ENCODE measurements at places on chromosomes 7 and 10.

DNA sequence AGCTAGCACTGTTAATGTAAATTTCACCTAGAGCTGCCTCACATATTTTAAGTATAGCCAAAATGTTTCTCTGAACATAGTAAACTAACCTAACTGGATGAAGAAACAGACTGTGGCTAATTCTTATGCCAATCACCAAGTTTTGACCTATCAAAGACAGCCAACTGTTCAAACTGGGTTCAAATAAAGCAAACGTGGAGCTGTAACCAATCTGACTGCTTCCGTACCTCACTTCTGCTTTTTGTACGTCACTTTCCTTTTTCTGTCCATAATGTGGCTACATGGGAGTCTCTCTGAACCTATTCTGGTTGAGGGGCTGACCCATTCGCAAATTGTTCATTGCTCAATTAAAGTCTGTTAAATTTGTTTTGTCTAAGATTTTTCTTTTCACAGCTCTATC is 66.3 kb upstream of the ETV1 start:
- no peak for DNase-seq

GRCh38 chr10:90652519-90652918 is 205.3 kb downstream of the HTR7 start:
- DNase-seq, result no peak

DNA sequence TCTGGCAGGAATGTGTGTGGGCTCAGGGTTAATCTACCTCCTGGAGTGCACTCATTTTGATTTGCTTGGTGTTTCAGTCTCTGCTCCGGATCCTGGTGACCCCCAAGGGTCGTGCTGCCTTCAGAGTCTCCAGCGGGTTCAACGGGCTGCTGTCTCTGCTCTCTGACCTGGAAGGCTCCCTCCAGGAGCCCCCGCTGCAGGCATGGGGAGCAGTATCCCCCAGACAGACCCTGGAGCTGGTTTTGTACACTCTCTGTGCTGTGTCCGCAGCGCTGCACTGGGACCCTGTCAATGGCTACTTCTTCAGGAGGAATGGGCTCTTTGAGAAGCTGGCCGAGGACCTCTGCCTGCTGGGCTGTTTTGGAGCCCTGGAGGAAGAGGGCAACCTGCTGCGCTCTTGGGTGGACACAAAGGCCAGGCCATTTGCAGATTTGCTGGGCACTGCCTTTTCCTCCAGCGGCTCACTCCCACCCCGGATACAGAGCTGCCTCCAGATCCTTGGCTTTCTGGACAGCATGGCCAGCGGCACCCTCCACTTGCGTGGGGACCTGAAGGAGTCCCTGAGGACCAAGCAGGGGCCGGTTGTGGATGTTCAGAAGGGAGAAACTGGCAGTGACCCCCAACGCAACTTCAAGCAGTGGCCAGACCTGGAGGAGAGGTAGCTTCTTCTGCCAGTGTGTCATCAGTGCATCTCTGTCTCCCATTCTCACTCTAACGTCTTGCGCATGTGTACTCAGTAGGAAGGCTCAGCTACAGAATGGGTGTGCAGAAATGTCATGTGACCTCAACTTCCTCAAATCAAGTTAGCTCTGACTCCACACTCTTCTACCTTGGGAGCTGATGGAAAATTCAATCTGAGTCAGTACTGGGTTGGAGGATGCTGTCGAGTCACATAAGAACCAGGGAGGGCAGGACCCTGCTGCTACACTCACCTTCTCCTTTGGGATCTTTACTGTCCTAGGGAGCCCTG is 58.5 kb downstream of the WDFY4 start:
- DNase-seq, result no peak

DNA sequence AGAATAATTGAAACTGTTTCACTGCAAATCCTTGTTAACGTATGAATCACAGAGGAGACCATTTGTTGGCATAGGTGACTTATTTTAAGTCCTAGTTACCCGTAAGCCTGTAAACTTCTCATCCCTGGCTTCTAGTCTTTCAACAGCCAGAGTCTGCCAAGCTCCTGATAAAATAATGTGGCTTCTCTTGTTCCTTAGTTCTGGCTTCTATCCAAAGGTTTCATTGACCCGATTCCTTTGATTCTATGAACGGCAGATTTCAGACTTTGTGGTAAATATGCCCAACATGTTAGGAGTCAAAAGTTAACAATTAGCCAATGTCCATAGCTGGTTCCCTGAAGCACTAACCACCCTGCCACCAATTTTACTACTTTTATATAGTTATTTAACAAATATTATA is 23.3 kb downstream of the DNAH11 start:
- DNase-seq, result no peak

- no peak for DNase-seq
These were observed 102.0 kb upstream of the CTBP2 start for GRCh38 chr10:125262409-125262808.

- DNase-seq, result no peak
These were observed 62.0 kb upstream of the ST8SIA6 start for GRCh38 chr10:17516376-17516775.

GRCh38 chr7:122652876-122653275 is 46.0 kb downstream of the RNF133 start:
- DNase-seq, result no peak

DNA sequence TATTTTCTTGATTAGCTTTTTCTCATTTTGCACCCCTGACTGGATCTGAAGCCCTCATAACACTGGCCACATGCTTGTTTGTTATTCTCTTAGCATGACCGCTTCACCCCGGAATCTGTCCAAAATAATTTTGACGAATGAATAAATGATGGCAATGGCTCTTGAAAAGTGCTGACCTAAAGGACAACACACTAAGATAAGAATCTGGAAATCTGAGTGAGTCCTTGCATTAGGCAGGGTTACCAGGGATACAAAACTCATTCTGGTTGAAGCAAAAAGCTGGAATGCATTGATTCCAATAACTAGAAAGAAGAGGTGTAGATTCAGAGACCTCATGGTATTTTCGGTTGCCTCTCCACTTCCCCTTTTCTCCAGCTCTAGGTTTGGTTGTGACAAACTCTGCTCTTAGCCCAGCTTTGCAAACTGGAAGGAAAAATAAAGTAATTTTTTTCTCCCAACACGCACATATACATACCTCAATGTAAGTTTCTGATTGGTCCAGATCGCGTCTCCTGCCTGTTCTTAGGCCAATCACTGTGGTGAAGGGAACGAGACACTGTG is 157.4 kb downstream of the SKIDA1 start:
- DNase-seq, result no peak

GRCh38 chr7:138565451-138566114 is 105.5 kb downstream of the TRIM24 start:
- peak; percentile 16 for DNase-seq

DNA sequence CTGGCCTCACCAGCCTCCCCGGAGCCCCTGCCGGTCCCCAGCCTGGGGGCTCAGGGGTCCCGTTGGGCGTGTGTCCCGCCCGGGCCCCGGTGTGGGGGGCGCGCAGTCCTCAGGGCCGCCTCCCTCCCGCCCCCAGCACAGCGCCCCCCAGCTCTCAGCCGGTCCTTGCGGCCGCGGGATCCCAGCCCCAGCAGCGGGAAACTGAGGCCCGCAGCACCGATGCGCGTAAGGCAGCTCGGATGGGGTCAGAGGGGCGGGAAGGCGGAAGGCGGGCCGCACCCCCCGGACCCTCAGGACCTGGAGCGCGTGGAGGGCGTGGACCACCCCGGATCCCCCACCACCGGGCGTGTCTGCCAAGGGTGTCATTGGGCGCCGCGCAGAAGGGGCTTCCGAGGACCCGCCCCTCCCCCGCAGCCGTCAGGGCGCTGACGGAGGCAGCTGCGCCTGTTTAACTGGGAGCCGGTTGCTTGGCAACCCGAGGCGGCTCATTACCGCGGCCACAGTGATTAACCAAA is 14.9 kb downstream of the UNCX start:
- DNase-seq, result no peak

- DNase-seq, result no peak
These were observed 34.1 kb upstream of the TSPAN33 start for GRCh38 chr7:129110258-129110981.

DNA sequence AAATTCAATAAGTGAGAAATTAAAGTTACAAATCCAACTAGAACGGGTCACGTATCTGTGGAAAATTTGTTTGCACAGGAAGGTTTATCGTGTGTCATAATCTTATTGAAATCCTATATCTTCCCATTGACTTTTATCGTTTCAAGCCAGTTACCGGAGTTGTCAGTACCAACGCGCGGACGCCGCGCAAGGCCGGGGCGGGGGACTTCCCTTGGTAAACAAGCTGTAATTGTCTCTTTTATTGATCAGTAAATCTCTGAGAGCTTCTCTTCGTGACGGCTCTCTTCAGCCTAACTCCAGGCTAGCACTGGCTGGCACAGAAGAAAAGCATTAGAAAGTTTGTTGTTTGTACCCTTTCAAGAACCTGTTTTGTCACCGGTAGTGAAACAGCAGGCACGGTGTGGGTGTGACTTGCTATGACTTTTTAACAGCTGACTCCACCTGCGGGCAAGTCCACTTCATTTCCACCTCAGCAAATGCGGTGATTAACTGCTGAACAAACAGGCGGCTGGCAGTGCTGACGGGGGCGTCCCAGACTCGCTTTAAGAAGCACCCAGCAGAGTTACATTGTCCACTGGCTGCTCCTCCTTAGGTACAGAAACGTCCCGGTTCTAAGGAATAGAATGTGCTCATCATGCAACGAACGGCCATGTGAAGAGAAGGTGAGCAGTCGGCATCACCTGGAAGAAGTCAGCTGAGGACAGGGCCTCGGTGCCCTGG is 215.8 kb downstream of the MAD1L1 start:
- no peak for DNase-seq

- no peak for DNase-seq
These were observed 34.5 kb upstream of the EBLN1 start for GRCh38 chr10:22252224-22252800.

DNA sequence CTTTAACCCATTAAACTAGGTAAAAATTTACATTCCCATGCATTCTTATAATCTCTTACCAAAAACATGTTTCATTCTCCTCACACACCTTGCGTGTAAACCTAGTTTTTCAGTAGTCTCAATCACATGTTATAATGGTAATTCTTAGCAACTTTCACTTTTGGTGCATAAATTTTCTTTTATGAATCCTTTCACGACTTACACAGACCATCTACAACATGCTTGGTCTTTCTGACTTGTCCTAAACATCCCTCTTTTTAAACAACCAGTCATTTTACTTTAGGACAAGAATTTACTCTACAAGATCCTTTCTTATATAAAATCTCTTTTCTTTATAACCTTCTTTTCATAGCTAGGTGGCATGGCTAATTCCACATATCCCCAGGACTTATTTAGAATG is 25.8 kb downstream of the FBXL13 start:
- DNase-seq, result no peak

DNA sequence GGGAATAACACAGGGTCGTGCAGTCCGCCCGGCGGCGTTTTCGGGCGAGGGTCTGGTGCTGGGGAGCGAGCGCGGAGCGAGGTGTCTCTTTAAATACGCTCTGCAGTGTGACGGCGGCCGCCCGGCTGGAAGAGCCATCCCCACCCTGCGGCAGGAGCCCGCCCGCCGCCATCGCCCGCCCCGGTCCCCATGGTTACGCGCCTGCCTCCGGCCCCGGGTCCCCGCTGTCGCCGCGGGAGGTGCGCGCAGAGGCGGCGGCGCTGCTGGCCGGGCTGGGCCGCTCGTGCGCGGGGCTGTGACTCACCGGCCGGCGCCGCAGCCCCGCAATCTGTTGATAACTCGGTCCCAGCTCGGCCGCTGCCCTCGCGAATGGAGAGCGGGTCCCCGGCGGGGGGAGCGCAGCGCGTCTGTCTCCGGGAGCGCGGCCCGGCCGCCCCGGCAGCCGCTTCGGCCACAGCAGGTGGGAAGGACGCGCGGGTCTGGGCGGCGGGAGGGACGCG is at the start of gene ADGRA1:
ADGRA1 (plus strand) TSS at position 246 of the 500 bp plus-strand sequence. CDS start 986 bp downstream, outside the sequence.
- peak; percentile 27 for DNase-seq

GRCh38 chr10:33723181-33723580 is 388.7 kb upstream of the NRP1 start:
- no peak for DNase-seq

DNA sequence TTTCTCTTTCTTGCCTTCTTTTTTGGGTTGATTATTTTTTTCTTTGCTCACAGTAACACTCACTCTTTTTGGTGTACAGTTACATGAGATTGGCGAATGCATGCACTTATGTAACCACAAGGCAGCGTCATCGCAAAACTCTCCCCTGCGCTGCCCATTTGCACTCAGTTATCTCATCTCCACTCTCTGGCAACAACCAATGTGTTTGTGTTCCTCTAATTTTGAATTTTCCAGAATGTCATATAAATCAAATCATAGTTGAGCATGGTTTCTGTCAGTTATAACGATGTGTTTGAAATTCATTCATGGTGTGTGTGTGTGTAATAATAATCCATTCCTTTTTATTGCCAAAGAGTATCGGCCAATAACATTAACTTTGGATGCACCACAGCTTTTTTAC is 23.0 kb upstream of the IGFBP3 start:
- no peak for DNase-seq

GRCh38 chr10:98361131-98362025 is 53.6 kb downstream of the PYROXD2 start:
- peak; percentile 12 for DNase-seq

DNA sequence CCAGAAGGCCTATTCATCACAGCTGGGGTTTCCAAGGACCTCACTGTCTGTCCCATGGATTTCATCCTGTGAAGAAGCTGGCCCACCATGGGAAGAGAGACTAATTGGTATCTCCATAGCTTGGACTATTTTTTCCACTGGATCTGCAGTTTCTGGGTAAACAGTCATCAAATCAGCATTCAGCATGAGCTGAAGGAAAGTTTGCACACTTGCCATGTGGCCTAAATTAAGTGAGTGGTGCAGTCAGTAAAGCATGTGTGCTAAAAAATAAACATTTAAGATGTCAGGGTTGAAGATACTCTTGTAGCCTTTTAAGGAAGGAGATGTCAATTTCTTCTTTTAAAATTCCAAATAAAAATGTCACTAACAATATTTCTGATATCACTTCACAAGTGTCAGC is 381.1 kb upstream of the ZMIZ1 start:
- DNase-seq, result no peak

DNA sequence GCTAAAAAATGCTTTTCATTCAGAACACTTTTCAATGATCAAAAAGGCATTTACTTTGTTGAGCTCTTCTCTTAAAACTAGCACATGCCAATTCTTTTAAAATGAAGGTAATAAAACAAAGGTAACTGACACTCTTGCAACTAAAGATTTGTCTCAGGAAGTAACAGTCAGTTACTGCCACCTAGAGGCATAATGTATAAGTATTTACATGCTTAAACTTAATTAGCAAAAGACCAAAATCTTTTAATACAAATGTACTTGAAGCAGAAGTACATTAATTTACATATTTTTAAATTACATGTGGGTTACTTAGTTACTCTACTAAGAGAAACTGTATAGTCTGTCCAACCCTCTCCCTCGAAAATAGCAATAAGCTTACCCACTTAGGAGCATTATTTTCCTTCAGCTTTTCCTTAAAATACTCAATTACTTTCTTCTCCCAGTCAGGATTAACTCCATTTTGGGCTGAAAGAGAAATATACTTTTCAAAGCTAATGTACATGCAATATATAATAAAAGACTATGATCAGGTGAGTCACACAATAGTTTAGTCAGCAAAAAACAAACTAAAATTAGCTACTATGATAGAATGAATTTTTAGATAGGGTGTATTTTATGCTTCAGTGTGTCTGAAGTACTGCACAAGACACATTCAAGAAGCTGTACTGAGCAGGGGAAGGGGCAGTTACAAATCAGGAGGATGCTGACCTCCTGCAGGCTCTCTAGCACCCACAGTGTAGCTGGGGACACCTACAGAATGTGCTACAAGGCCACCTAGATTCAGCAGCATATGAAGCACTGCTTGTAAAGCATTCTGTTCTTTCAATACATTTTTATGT is 13.0 kb downstream of the MCMBP start:
- DNase-seq, result no peak
